ENCODE measurements at places on chromosomes 11 and 22.

GRCh38 chr11:20760811-20761210 is 91.4 kb downstream of the NELL1 start:
- no peak for DNase-seq

GRCh38 chr11:132704781-132705375 is 827.4 kb downstream of the OPCML start:
- DNase-seq, result no peak

- peak; percentile 43 for DNase-seq
Observed at GRCh38 chr11:63212742-63213141, 30.7 kb downstream of the SLC22A25 start.

DNA sequence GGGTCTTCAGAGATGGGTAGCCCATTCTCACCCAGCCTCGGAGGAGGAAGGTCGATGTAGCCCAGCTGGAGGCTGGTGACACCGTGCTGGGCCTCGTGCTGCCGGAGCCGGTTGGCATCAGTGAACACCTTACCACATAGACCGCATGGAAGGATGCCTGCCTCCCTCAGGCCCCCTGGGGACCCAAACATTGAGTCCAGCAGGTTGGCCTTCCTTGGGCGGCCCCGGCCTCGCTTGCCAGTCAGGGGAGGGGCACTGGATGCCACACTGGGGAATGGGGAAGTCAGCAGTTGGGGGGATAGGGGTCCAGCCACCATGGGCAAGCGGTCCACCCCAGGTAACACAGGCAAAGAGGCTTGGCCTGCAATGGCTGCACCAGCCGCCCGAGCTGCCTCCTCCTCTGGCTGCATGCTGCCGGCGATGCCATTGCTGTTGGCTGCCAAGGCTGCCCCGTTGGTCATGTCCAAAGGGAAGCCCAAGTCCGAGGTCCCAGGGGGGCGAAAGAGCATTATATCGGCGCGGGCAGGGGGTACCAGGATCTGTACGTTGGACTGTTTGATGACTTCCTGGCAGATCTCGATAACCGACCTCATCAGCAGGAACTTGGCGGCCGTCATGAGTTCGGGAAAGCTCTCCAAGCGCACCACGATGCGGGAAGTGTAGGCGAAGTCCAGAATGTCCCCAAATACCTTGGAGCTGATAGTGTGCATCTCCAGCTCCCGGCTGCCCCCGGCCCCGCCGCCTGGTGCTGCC is 1.4 kb downstream of the PATZ1 start:
- no peak for DNase-seq

GRCh38 chr11:109704432-109704831 is 282.4 kb downstream of the C11orf87 start:
- no peak for DNase-seq

- DNase-seq, result peak; percentile 14
Observed at GRCh38 chr11:79028225-79028624, 412.6 kb downstream of the TENM4 start.

GRCh38 chr11:30046578-30046945 is 29.7 kb upstream of the KCNA4 start:
- peak; percentile 15 for DNase-seq

- no peak for DNase-seq
Observed at GRCh38 chr22:31620756-31621480, 41.1 kb downstream of the PISD start.

DNA sequence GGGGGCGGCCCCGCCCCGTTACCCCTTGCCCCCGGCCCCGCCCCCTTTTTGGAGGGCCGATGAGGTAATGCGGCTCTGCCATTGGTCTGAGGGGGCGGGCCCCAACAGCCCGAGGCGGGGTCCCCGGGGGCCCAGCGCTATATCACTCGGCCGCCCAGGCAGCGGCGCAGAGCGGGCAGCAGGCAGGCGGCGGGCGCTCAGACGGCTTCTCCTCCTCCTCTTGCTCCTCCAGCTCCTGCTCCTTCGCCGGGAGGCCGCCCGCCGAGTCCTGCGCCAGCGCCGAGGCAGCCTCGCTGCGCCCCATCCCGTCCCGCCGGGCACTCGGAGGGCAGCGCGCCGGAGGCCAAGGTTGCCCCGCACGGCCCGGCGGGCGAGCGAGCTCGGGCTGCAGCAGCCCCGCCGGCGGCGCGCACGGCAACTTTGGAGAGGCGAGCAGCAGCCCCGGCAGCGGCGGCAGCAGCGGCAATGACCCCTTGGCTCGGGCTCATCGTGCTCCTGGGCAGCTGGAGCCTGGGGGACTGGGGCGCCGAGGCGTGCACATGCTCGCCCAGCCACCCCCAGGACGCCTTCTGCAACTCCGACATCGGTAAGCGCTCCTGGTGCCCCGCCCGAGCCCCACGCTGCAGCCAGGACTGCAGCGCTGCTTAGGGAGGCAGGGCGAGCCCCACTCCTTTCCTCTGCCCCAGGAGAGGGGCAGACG is at the start of gene TIMP3:
Gene TIMP3, plus strand, starts transcription at position 169 of the 700 bp plus-strand sequence. Its CDS starts 297 bp downstream, at position 466.
- no peak for DNase-seq

GRCh38 chr11:124791626-124792341 is 8.4 kb downstream of the MSANTD2 start:
- DNase-seq, result no peak

DNA sequence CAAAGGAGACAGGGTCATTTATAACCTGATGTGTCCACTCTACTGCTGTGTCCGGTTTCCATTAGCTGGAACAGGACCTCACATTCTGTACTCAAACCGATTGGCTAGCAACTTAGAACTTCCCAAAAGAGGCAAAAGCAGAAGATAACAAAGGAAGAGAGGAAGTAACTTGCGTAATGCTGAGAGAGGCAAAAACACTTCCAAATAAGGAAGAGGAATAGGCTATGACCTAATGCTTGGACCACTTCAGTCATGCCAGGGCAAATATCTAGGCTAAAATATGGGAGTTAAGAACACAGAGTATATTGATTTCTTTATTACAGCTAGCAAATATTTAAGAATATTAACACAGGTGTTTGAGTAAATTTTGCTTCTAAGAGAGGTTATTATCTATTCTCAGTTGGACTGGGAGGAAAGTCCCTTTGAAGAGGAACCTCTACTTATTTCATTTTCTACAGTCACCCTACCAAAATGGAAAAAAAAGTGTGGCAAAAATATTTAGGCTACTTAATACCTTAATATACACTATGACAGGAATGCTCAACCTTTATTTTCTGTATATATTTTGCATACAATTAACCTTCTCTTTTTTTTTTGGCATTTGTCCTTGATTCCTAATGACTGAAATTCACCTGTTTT is 499.8 kb upstream of the CHORDC1 start:
- DNase-seq, result no peak

GRCh38 chr11:3840004-3840869 is 522 bp downstream of the RHOG start:
- DNase-seq, result peak; percentile 21

GRCh38 chr11:113875234-113876073 is at the start of gene USP28:
USP28 (minus strand) TSS chr11:113875572; CDS start chr11:113875501, 71 bp downstream.
- peak; percentile 98 for DNase-seq

GRCh38 chr22:46537225-46537945 is at the start of gene CELSR1:
CELSR1 (minus strand) TSS chr22:46537620; CDS start chr22:46537170, 450 bp downstream.
- DNase-seq, result peak; percentile 63

- no peak for DNase-seq
Observed at GRCh38 chr22:46010207-46010867, 33.4 kb upstream of the WNT7B start.

GRCh38 chr11:83554876-83555275 is 268.7 kb upstream of the CCDC90B start:
- DNase-seq, result no peak

GRCh38 chr22:31659246-31659645 is 2.8 kb downstream of the PISD start:
- no peak for DNase-seq
